ENCODE measurements at places on chromosomes 11 and 22.

- DNase-seq: no peak
Observed at GRCh38 chr11:120649316-120649715, 137.8 kb downstream of the GRIK4 start.

DNA sequence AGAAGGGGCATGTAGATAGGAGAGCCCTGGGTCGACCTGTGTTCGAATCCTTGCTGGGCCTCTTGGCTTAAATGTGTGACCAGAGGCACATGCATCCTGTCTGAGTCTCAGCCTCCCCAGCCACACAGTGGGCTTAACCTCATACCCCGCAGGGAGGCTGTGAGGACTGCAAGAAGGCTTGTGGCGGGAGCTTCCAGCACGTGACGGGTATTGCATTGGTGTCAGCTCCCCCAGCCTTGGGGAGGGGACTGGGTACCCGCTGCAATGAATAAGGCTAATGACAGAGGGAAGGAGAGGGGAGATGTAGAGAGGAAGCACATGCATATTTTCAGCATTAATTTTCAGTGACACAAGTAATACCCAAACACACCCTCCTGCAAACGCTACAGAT lies 8.1 kb downstream of the RASD2 start:
- no peak for DNase-seq

DNA sequence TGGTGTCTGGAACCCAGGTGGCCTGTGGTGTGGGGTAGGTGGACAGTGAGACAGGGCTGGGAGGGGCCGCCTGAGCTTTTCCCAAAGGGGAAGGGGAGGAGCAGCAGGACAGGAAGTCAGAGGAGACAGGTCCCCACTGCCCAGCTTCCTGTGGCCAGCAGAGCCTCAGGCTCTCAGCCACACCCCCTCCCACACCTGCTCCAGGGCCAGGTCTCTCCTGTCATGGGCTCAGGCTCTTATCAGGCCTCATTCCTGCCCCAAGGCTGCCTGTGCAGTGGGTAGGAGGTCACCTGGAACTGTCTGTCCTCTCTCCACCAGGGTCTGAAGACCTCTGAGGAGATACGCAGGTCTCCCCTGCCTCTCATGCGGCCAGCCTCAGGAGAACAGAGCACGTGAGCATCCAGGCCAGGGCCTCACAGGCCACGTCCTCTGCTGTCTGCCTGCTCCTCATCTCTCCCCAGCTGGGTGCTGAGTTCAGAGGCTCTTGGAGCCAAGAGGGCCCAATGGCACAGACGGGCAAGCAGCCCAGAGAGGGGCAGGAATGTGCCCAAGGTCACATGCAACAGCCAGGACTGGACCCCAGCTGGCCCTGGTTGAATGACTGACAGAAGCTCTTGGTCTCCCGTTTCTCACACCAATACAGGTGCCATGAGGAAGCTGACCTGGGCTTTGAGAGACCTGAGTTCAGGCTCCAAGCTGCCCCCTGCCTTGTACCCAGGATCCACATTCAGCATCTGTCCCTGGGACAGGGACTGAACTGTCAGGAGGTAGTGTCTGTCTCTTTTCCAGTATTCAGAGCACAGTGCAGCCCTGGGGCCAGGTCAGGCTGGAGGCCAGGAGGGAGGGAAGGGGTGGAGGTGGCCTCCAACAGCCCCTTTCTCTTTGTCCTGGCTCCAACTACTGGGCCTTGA lies 16.7 kb downstream of the STARD10 start:
- DNase-seq: no peak

DNA sequence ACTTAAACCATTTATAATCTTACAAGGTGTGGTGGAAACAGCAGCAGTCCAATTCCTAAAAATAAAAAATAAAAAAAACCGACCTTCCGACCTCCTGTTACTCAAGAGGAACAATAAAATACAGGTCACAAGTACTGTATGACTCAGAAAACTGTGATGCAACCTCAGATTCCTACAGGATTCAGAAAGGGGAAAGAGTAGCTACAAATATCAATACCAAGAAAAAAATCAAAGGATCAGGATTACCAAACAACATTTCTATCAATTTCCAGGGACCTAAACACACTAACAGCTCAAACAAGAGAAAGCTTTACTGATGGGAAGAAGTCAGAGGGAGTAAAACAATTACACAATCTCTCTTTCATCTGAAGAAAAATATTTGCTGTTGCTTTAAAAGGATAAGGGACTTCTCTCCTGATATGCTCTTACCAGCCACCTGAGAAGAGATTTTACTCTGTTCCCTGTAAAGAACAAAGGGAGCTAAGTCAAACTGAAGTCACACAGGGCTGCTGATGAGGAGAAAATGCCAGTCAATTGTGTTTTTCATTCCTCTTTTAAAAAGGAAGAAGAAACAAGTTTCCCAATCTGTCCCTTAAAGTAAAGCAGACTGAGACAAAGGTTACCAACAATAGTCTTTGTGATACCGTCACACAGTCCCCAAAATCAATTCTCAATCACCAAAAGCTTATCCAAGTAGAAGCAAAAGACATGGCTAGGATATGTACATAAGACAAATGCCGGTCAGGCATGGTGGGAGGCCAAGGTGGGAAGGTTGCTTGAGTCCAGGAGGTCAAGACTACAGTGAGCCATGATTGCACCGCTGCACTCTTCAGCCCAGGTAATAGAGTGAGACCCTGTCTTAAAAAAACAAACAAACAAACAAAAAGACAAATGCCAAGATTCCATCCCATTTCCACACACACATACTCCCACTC lies 39.3 kb downstream of the AMBRA1 start:
- DNase-seq: no peak

GRCh38 chr11:72813740-72814285 lies 398 bp upstream of the ATG16L2 start:
- no peak for DNase-seq

DNA sequence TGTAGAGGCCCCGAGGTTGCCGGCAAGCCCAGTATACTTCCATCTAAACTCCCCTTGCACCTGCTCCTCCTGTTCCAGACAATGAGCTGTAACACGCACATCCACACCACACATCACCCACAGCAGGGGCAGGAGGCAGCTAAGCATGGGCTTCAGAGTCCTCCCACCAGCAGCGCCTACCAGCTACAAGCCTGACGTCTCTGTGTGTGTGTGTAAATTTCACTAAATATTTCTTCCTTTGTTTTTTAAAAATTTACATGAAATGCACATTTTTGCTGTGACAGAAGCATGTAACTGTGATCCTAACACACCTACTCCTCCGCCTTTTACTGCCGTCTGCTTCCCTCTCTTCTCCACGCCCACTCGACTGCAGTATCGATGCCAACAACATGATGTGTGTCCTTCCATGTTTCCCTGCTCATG lies 29.4 kb upstream of the PACSIN2 start:
- no peak for DNase-seq

DNA sequence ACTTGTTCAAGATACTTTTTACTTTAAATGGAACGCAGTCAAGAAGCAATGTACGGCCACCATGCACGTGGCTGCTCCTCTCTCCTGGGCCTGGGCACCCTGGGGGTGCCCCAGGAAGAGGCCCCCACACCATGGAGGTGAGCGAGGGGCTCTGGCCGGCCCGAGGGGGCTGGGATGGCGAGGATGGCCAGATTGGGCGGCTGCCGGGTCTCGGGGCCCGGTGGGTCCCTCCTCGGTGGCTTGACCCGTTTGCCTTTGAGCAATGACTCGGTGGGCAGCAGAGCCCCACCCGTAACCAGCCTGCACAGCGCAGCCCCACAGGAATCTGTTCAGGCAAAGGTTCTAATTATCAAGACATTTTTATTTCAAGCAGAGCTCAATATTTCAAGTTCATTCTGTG lies 167.4 kb downstream of the BRD1 start:
- DNase-seq: no peak

- DNase-seq: no peak
Observed at GRCh38 chr22:17893900-17894535, 119.7 kb upstream of the BID start.

DNA sequence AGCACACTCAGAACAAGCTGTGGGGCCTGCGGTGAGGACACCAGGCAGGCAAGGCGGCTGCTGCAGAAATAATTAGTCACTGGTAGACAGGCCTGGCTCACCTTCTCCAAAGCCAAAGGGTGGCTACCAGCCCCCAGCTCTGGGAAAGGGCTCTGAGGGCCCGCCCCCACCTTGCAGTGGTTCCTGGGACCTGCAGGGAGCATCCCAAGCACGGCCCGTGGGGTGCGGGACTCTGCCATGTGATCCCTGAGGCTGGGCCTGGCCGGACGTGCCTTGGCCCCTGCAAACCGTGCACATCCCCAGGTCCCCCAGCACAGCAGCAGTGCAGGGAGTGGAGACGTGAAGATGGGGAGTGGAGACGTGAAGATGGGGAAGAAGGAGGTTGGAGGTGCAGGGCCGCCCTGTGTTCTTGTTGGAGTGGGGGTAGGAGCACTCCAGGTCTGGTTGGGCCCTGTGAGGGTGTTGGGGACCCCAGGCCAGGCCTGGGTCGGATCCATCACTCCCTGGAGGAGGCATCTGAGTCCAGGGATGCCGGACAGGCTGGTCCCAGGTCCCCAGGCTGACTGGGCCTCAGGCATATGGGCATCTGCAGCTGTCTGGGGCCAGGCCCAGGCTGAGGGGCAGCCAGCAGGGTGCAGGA lies 41.9 kb downstream of the RTN4R start:
- DNase-seq: no peak

GRCh38 chr11:113667801-113668200 lies 38.3 kb downstream of the TMPRSS5 start:
- DNase-seq: no peak

DNA sequence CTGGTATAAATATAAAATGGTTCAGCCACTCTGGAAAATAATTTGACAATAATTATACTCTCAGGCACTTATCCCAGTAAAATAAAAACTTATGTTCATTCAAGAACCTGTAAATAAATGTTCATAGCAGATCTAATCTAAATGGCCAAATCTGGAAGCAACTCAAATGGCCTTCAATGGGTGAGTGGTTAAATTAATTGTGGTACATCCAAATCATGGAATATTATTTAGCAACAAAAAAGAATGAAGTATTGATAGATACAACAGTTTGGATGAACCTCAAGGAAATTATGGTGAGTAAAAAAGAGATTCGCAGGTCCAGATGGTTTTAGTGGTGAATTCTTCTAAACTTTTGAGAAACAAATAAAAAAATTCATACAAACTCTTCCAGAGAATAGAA lies 287.0 kb upstream of the ZC3H12C start:
- no peak for DNase-seq

GRCh38 chr22:50732681-50733080 lies 5.3 kb upstream of the ACR start:
- DNase-seq: no peak

DNA sequence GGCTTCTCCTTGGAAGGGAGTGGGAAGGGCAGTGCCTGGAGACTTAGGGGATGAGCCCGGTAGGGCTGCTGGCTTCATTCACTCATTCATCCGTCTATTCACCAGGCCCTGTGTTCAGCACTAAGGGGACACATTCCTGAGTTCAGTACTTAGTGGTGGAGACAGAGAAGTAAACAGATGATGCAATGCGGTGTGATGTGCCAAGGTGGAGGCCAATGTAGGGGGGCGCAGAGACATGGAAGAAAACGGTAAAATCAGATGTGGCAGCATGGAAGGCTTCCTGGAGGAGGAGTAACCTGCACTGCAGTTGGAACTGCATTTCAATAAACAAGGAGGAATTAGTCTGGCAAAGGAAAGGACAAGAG lies 21.3 kb downstream of the GRIK4 start:
- no peak for DNase-seq

- DNase-seq: no peak
Observed at GRCh38 chr11:74615311-74615710, 22.9 kb downstream of the POLD3 start.

- no peak for DNase-seq
Observed at GRCh38 chr11:7585816-7586215, 72.0 kb downstream of the PPFIBP2 start.

DNA sequence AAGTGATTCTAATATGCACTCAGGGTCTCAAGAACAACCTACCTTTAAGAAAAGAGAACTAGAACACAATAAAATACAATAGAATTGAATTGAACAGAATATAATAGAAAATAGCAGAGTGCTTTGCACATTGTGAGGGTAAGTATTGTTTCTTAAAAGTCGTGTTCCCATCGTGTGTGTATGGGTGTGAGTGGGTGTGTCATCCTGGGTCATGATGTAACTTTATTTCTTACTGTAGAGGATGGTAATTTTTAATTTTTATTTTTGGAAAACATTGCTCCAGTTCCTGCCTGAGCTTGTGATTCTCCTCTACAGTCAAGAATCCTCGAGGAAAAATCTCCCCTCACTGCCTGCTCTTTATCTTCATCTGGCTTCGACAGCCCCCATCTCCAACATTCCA lies 75.7 kb upstream of the CSNK2A3 start:
- DNase-seq: no peak

DNA sequence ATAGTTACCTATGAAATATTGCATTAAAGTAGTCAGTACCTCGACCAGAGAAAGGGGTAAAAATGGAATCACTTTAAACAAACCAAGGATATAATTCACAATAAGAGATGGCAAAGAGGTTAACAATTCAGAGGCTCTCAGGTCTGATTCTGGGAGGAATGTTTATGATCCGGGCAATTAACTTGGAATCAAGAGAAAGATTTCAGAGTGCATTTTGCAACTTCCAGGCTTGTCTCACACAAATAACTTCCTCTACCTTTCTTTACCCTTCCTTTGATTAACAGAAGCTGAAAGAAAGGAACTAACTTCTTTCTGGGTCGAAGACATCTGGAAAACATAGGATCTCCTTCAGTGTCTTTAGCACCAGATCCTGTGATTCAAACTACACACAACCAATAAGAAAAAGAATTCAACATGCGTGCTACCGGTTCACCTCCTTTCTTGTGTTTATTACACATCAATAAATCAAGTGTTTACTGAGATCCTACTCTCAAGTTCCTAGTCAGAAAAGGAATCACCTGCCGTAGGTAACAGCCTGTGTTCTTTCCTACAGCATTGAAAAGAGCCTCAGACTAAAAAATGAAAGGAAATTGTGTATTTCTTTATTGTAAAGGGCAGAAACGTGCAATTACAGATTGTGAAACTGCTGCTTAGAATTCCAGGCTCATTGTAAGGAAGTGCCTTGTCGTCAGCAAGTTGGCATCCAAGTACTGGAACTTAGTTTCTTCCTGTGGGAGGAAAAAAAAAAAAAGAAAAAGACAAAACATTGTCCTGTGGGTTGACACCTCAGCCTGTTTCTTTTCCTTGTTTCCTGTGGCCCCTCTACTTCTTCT lies 29.5 kb downstream of the CARD18 start:
- no peak for DNase-seq

- peak; percentile 69 for DNase-seq
Observed at GRCh38 chr22:22201185-22201929, 43.2 kb upstream of the VPREB1 start.

DNA sequence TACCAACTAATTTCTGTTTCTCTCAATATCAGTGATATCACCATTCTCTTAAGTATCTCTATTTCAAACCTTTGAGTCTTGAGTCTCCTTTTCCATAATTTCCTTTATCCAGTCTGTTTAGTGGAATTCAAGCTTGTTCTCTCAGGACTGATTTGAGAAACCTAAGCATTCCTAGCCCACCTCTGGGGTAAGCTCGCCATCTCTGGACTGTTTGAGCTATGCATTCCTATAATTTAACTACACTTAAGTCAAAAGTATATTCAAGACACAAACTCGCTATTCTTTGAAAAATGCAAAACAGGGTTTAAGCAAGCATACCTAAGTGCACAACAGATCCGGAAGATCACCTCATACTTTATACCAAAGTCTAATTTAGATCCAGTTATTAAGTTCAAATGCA lies 2.1 kb upstream of the DLAT start:
- no peak for DNase-seq

- peak; percentile 50 for DNase-seq
Observed at GRCh38 chr11:130163346-130164220, 4.0 kb downstream of the ST14 start.
